NCI-H146 (cell line): ENCODE measurements at places on chromosomes 4 and X.

GRCh38 chr4:21139327-21139726 lies 439.1 kb downstream of the PACRGL start:
- no peak for DNase-seq

DNA sequence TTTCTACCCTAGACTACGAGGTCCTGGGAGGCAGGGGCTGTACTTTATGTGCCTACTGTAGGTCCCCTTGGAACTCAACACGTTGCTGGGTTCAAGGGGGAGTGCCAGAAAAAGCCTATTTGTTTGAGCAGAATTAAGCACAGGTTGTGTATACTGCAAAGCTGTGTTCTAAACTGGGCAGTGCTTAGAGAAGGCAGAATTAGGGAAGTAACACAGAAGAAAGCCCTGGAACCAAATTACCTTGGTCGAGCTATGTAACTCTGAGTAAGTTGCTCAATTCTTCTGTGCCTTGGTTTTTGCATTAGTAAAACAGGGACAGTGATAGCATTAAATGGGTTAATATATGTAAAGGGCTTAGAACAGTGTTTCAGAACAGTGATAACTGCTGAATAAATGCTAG lies 245.0 kb upstream of the SFRP2 start:
- DNase-seq, result no peak

DNA sequence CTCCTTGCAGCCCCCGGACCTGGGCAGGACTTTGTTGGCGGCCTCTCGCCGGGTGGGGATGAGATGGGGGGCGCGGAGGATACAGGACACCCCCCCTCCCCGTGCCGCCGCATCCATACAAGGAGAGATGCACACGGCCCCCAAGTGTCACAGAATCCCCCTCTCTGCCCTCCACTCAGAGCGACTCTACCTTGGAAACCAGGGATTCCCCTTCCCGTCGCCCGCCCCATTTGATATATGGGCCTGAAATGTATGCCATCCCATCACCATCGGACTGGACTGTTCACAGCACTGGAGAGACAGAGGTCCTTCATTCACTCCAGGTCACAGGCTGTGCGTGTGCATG lies 426 bp downstream of the PORCN start:
- DNase-seq, result peak; percentile 30

- DNase-seq, result no peak
Measured at GRCh38 chrX:110315551-110315950, 2.3 kb downstream of the AMMECR1 start.

DNA sequence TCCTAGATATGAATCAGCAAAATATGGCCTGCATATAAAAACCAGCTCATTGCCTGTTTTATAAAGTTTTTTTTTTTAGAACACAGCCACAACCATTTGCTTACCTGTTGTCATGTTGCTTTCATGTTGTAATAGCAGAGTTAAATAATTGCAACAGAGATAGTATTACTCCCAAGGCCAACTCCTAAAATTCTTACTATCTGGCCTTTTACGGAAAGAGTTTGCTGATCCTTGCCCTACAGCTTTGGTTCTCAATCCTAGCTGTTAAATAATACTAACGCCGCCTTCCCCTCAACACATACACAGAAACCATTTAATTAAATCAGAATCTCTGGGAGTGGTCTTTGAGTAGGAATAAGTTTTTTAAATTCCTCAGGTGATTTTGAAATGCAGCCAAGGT lies 231.3 kb upstream of the TET2 start:
- no peak for DNase-seq

- no peak for DNase-seq
Measured at GRCh38 chr4:189511581-189511980, 429.1 kb upstream of the FRG1 start.

GRCh38 chrX:91137883-91138282 lies 296.8 kb upstream of the PABPC5 start:
- no peak for DNase-seq

DNA sequence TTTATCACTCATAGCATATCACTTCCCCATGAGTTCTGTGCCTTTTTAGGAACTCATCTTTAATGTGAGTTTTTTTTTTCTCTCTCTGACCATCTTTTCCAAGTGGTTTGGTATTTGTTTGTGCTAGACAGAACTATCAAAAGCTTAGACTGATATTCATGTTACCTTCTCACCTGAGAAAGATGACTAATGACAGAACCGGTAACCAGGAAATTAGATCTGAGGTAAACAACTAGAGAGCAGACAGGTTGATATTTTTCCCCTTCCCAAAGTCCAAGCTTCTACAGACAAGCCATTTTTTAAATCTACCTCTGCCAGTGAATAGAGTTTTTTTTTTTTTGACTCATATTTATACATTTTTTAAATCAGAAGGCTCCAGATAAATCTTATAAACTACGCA lies 17.0 kb upstream of the SRD5A3 start:
- no peak for DNase-seq

DNA sequence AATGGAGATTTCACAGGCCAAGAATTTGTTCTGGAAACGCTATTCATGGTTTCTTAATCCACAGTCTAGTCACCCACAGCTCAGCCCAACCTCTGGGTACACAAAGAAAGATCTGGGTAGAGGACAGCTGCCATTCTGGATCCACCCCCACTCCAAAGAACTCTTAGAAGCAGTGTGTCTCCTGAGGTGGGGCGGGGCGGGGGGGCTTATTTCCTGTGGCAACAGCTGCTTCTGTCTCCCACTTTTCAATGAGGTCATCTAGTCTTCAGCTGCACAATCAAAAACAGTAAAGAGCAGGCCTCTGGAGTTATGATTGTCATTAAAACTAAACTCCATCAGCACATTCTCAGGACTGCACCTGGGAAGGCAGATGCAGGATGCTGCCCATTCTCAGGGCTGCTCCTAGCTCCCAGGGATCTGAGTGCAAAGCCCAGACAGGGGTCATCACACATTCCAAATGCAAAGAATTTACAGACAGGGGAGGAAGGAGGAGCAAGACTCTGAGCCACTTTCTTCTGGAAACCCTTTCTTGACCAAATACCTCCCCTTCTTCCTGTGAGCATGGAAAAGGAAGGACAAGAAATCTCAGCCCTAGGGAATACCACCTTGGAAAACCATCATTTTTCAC lies 207.3 kb downstream of the HS6ST2 start:
- no peak for DNase-seq

GRCh38 chr4:130449741-130450140 lies 1353.8 kb downstream of the C4orf33 start:
- no peak for DNase-seq

GRCh38 chr4:111323496-111323895 lies 700.6 kb upstream of the PITX2 start:
- no peak for DNase-seq

DNA sequence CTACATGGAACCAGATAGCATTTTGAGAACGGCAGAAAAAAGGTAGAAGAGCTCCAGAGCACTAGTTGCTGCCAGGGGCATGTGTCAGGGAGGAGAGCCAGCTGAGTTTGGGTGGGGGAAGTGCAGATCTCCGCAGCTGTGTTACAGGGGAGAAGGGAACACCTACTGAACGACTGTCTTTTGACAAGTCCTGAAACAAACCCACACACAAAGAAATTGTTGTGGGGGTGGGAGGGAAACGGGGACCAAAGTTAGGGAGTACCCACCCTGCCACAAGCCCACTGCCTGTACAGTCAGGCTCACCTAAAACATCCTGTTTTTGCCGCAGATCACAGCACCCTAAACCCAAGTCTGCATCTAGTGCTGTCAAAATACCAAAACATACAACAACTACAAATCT lies 55.5 kb downstream of the LEF1 start:
- DNase-seq, result no peak

GRCh38 chr4:29043411-29043810 lies 1676.8 kb upstream of the PCDH7 start:
- DNase-seq, result no peak

DNA sequence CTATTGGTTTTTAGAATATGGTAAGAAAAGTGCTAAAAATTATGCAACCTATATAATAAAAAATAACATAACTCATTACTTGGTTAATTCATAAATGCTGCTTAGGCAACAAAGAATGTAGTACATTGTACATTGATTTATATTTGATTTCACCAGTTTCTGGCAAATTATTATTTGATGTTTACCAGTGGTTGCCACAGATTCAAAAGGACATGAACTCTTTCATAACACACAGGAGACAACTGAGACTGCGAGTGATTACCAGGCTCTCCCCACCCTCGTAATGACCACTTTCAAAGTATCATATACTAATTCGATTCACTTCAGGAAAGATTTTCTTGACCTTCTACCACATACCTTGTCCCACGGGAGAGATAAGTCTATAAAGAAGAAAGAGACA lies 158.5 kb downstream of the NR3C2 start:
- DNase-seq, result no peak

GRCh38 chrX:100995469-100995868 lies 26.0 kb downstream of the ARL13A start:
- no peak for DNase-seq

GRCh38 chrX:14802943-14803710 lies 69.7 kb downstream of the FANCB start:
- DNase-seq, result no peak

GRCh38 chr4:152307669-152308068 lies 228.2 kb downstream of the FBXW7 start:
- DNase-seq, result peak; percentile 76

- no peak for DNase-seq
Measured at GRCh38 chrX:37955273-37955672, 51.1 kb upstream of the SYTL5 start.

DNA sequence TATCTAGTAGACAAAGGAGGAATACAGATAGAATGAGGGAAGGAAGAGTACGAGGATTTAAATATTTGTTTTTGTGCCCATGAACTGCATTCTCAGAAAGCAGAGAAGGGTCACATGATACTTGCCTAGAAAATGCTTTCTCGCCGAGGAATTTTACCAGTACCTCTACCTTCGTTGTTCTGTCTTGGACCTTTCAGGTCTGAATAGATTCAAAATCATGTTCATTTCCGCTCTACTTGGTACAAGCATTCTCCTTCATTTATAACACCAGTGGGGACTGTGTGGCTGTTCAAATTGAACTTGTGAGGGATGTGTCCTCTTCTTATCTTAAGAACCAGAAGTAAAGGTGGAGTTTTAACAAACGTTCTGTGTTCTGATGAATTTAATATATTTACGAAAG lies 1.9 kb downstream of the USP38 start:
- DNase-seq, result no peak

GRCh38 chrX:113675278-113675677 lies 834.6 kb upstream of the AMOT start:
- no peak for DNase-seq

DNA sequence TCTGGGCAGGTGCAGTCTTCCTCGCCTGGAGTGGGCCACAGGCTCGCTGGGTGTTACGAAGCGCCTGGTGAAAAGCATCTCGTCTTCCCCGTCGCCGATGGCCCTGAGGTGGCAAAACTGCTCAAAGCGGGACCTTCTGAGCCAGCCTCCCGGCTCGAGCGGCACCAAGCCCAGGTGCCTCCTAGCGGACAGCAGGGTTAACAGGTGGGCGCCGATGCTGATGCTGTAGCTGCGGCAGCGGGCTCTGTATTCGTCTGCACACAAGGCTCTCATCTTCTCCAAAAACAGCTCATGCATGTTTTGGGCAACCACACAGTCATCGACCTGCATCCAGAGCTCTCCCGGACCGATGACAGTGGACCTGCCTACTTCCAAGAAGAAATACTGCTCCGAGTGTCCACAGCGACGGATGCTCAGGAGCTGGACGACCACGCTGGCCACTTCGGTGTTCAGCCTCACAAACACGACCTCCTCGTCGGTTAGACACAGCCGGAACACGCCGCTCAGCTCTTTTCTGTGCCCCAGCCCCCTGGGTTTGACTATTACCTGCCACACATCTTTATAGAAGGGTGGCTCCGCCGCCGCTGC lies 1.2 kb downstream of the IRS4 start:
- DNase-seq, result peak; percentile 62

GRCh38 chr4:184310881-184311709 lies 93.4 kb upstream of the ENPP6 start:
- DNase-seq, result no peak

DNA sequence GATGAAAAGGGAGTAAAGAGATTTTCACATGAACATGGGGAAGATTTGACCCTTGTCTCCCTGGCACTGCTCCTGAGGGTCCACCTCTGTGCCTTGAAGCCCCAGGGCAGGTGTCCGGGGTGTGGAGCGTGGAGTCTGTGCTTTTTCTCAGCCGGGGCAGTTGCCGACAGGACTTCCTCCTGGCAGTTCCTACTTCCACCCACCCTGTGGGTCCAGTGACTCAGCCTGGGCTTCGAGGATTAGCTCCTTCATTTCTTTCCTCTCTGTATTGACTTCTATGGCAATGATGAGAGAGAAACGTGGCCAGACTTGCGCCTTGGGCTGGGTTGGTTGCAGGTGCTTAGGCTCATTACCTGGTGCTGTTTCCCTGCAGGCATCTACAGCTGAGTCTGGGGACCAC lies 35.9 kb upstream of the CLCN4 start:
- no peak for DNase-seq

- DNase-seq, result no peak
Measured at GRCh38 chr4:85672116-85672515, 197.2 kb downstream of the ARHGAP24 start.

GRCh38 chr4:16843831-16844508 lies 54.5 kb downstream of the LDB2 start:
- DNase-seq, result no peak

- no peak for DNase-seq
Measured at GRCh38 chr4:10151182-10151581, 34.6 kb upstream of the WDR1 start.

GRCh38 chr4:40832175-40832574 lies 82.4 kb downstream of the NSUN7 start:
- DNase-seq, result no peak

GRCh38 chrX:39898147-39898546 lies 199.6 kb downstream of the BCOR start:
- DNase-seq, result peak; percentile 47

DNA sequence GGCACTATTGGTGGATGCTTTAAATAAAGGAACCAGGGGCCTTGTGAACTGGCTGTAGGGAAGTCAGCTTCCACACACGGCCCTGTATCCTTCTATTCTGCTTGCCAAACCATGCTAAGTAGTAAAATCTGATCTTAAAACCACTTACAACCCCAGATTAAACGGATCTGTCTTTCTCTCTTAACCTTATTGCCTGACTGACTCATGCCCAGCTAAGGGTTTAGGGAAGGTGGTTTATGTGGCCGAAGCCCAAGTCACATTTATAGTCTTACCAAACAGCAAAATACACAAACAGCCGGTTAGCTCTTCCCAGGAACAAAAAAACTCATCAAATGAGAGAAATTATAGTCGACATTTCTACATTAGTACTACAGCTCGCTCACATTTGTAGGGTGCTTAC lies 988.4 kb upstream of the TENM3 start:
- no peak for DNase-seq
